ENCODE measurements at places on chromosomes 4 and X.

GRCh38 chr4:100483796-100484195 lies 34.0 kb downstream of the EMCN start:
- DNase-seq = no peak

DNA sequence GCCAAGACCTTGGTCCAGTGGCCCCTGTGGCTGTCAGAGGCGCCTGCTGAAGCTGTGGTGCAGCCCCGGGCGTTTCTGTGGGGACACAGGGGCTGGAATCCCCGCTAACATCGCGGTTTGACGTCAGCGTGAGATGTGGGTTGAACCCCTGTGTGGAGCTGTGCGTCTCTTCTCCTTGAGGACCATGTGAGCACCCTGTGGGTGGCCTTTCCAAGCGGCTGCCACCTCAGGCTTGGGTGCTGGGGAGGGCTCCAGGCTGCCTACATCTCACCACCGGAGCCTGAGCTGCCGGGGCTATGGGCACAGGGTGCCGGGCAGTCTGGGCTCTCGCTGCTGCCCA lies 27.7 kb downstream of the UVSSA start:
- DNase-seq = no peak

- no peak for DNase-seq
These were observed 325.2 kb upstream of the AADAT start for GRCh38 chr4:170414961-170415360.

GRCh38 chrX:139563251-139563650 lies 32.7 kb downstream of the F9 start:
- DNase-seq = no peak

DNA sequence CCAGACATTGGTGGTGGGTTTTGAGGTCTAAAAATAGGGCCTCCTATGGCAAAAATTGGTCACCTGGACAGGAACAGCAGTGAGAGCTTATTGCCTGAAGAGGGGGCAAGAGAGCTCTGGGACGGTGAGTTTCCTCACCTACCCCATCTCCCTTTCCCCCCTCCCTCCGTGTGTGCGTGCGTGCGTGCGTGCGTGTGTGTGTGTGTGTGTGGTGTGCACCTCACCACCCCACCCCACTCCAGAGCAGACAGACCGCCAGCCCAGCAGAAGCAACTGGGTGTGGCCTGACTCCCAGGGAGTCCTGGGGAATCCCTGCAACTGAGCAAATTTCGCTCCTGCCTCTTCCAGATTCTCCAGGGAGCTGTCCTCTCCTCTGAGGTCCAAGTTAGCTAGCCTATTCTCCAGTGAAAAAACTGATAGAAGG lies 44.7 kb downstream of the PRPS1 start:
- DNase-seq = peak; percentile 92

- DNase-seq = no peak
These were observed 89.7 kb upstream of the NDP start for GRCh38 chrX:44062840-44063239.
